Femur (tissue), 1 donor: ENCODE measurements at places on chromosomes 1 and 21.
A peak's percentile ranks its signal among the peaks of the same experiment; 100 is the strongest.

DNA sequence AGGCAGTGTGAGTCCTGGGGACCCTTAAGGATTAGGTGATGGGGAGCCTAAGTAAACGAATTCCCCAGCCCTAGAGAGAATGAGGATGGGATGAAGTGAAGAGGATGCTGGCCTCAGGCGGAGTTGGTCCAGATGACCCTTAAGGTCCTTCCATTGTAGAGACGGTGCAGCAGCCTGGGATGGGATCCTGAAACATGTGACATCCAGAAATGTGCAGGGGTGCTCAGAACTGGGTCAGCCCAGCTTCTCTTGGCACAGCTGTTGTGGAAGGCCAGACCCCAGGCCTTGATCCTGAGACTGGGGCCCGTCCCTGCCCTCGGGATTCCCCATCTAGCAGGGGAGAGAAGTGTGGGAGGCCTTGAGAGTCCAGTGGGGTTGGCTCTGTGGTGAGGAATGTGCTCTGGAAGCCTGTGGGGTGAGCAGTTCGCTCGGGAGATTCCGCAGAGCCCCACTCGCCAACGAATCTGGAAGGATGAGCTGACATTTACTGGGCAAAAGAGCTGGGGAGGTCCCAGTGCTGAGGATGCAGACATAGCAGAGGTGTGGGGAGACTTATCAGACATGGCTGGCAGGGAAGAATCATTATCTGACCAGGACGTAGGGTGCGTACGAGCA is 28.1 kb downstream of the A3GALT2 start:
- DNase-seq, result no peak

GRCh38 chr1:233331676-233332519 is 4.4 kb downstream of the MAP3K21 start:
- DNase-seq, result no peak

DNA sequence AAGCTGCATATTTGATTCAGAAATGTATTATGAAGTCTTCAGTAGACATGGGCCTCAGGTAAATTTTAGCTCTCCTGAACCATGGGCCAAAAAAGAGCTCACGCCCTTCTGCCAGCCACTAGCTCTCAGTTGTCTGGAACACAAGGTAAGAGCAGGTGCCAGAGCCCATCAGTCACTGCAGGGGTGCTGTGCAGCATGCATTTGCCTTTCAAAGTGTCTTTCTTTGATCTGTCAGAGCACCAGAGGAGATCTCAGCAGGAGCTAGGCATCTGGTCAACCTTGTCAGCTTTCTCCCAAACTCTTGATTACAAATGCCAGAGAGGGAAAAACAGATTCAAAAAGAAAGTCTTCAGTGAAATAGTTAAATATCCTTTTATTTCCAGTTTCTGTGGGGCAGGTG is 332.3 kb downstream of the COL11A1 start:
- DNase-seq, result peak; percentile 28

DNA sequence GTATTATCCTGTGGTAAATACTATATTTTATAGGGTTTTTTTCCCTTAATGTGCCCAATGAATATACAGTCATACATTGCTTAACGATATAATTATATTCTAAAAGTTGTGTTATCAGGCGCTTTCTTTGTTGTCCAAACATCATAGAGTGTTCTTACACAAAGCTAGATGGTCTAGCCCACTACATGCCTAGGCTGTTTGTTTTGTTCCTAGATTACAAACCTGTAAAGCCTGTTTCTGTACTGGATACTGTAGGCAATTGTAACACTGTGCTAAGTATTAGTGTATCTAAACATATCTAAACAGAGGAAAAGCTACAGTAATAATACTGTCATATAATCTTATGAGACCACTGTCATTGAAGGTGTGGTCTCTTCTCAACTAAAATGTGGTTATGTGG is 242.6 kb upstream of the C1orf105 start:
- no peak for DNase-seq

GRCh38 chr1:1947493-1947892 is 28.4 kb upstream of the TMEM52 start:
- DNase-seq, result peak; percentile 3

- no peak for DNase-seq
These were observed 110.7 kb downstream of the TNR start for GRCh38 chr1:175632667-175633066.

GRCh38 chr1:244429818-244430217 is 21.9 kb downstream of the ADSS2 start:
- no peak for DNase-seq

GRCh38 chr1:156910309-156910782 is 10.1 kb upstream of the LRRC71 start:
- DNase-seq, result no peak

DNA sequence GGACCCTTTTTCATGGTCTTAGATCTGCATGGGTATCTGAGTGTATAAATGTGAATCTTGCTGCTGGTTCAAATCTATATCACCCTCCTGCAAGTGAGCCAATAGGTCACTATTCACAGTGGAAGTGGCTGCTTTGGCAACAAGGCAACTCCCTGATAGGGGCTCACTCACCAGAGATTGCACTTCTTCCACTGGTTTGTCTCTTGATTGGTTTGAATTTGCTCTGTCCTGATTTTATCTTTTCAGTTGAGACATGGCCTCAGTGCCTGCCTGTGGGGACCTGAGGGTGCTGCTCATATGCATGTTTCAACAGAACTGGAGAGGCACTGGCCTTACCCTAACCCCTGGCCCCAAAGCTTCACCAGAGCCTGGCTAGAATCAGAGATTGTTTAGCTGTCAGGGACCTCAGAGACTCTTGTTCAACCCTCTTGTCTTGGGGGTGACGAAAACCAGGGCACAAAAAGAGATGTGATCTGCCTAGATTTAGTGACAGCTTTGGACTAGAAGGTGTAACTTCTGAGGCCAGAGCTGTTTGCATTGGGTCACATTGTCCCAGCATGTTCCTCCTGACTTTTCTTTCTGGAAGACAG is 16.9 kb downstream of the AVPR1B start:
- no peak for DNase-seq

DNA sequence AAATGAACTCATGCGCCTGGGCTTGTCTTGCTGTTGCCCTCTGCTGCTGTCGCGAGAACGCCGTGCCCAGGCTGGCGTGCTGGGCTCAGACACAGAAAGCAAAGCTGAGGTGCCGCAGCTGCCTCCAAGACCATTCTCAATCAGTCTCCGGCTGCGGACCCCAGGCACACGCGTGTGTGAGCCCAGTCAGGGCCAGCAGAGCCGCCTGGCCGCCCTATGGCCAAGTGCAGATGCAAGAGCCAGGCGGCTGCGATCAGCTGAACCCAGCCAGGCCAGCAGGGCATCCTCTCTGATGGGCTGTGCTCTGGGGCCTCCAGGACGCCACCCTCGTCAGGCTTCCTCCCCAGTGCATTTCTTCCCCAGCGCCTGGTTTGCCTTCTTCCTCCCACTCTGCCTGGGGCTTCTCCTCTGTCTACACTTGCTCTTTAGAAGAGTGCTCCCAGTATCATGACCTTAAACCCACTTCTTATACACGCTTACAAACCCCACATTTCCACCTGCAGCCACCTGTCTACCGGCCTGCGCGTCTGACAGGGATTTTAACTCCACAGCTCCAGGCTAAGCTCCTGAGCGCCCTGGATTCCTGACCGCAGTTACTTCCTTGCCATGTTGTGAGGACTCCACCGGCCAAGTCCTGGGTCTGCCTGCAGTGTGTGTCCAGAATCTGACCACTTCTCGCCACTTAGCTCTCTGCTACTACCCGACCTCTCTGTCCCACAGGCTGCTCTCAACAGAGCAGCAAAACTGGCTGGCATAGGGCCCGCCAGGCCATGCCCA is 21.7 kb upstream of the LRRC47 start:
- no peak for DNase-seq

GRCh38 chr1:11980676-11980972 is 380 bp downstream of the MFN2 start:
- no peak for DNase-seq

DNA sequence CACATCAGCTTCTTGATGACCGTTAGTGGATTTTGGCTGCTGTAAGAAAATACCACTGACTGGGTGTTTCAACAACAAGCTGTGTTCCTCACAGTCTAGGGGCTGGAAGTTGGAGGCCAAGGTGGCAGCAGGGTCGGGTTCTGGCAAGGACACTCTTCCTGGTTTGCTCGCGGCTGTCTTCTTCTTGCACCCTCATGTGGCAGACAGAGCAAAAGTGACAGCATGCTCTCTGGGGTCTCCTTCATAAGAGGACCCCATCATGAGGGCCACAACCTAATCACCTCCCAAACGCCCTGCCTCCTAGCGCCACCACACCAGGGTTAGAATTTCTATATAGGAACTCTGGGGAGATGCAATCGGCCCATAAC is 18.6 kb upstream of the TSPEAR start:
- DNase-seq, result no peak

- DNase-seq, result no peak
These were observed 1365.3 kb downstream of the NCAM2 start for GRCh38 chr21:22363504-22363903.

DNA sequence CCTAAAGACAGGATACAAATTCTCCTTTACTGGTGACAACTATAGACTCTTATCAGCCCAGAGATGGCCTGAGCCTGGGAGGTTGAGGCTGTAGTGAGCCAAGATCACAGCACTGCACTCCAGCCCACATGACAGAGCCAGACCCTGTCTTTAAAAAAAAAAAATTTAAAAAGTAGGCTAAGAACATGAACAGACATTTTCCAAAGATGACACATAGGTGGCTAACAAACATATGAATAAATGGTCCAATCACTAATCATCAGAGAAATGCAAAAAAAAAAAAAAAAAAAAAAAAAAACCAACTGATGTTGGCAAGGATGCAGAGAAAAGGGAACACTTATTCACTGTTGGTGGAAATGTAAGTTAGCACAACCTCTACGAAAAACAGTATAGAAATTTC is 65.0 kb downstream of the TOR3A start:
- no peak for DNase-seq

DNA sequence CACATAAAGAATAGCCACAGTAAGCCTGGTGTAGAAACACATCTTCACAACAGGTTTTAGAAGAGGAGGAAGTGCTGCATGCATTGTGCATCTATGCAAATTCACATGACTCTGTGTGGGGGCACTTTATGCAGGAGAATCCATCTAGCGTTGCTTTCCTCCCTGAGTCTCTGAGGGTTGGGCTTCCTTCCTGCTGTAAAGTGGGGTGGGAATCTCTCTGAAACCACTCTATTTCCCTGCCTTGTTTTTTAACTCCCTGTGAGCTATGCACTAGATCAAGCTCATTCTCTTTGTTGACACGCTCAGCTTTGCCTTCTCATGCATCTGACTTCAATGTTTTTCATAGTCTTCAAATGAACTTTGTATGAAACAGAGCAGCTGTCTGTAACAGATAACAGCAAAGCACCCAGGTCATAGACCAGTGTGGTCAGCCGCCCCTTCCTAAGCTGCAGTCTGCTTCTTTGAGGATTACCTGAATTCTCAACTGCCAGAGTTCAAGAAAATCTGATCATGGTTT is 102.7 kb upstream of the DPH5 start:
- DNase-seq, result peak; percentile 23

GRCh38 chr1:3775490-3776230 is 3.1 kb downstream of the SMIM1 start:
- DNase-seq, result peak; percentile 73

- DNase-seq, result no peak
These were observed 298.1 kb upstream of the PLXNA2 start for GRCh38 chr1:208542309-208542708.

DNA sequence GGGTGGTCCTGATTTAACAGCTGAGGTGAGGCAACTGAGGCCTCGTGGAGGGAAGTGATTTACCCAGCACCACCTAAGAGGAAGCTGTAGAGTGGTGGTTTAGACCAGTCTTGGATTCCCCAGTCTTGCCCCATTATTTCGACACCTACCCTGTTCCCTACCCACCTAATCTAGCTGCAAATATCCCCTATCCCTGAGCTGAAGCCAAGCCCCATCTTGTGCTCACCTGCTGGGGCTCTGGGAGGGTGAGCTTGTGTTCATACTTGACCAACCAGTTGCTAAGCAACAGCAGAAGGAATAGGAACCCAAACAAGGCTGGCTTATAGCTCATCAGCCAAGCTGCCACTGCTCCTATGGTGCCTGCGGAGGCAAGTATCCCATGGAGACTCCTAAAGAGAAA is 2.0 kb downstream of the TEX46 start:
- DNase-seq, result no peak

DNA sequence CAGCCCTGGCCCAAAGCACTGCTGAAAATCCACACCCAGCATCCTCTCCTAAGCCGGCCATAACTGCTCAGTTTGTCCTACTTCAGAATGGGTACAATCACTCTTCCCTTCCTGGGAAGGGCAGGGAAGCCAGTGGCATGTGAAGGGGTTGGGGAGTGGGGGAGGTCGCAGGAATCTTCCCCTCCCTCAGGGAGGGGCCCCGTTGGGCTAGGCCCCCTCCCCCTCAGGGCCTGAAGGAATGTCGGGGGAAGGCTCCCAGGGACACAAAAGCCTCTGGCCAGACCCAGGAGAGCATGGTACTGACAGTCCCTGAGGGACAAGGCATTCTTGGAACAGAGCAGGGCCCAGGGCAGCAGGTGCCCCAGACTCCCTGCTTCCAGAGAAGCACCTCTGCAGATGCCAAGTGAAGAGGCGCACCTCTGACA is 1.2 kb downstream of the ELOVL1 start:
- no peak for DNase-seq

DNA sequence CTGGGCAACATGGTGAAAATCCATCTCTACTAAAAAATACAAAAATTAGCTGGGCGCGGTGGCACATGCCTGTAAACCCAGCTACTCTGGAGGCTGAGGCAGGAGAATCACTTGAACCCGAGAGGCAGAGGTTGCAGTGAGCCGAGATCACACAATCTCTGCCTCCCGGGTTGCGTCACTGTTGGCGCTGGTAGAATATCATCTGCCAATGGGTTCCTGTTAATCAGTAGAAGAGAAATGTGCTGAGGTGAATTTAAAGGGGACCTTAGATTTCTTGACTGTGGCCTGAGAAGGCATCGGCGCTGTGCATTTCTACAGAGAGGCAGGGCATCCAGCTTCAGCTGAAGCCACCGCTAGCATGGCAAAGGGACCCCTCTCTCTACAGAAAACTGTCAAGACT is 68.0 kb downstream of the TGFB2 start:
- DNase-seq, result no peak

DNA sequence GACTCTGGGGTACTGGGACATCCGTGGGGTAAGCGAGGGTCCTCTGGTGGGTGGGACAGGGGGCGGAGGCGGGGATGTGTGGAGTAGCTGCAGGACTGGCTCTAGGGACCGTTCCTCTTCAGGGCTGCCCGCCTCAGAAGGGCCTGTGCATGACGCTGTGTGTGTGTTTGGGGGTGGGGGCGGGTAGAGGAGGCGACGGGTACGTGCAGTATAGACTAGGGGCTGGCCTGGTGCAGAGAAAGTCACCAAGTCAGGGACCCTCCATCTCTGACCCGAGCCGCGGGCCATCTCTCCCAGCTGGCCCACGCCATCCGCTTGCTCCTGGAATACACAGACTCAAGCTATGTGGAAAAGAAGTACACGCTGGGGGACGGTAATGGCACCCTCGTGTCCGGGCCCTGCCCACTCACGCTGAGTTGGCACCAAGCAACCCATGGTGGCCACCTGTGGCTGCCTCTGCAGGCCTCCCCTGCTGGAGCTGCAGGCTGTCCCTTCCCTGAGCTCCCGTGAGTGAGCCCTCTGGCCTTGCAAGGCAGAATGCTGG is 342 bp downstream of the GSTM5 start:
- DNase-seq, result no peak

GRCh38 chr1:94734963-94735901 is 84.9 kb upstream of the SLC44A3 start:
- peak; percentile 40 for DNase-seq
